Progenitor cell of endocrine pancreas (in vitro differentiated cells): ENCODE measurements at places on chromosomes 5 and 9. TPM values are rescaled to one million over a fixed set of nuclear protein-coding genes. Genes with fewer than 3 reads are reported as not detected.

GRCh38 chr5:114319236-114319635 lies 42.6 kb upstream of the KCNN2 start:
- no peak overlapping the region for H3K4me3 ChIP-seq
- peaks cover 6% of the 10 kb centered on the region for H3K4me1 ChIP-seq
- H3K27ac ChIP-seq: no peak overlapping the region
- no peaks in the 10 kb centered on the region for H3K27me3 ChIP-seq
- DNase-seq: no peak

DNA sequence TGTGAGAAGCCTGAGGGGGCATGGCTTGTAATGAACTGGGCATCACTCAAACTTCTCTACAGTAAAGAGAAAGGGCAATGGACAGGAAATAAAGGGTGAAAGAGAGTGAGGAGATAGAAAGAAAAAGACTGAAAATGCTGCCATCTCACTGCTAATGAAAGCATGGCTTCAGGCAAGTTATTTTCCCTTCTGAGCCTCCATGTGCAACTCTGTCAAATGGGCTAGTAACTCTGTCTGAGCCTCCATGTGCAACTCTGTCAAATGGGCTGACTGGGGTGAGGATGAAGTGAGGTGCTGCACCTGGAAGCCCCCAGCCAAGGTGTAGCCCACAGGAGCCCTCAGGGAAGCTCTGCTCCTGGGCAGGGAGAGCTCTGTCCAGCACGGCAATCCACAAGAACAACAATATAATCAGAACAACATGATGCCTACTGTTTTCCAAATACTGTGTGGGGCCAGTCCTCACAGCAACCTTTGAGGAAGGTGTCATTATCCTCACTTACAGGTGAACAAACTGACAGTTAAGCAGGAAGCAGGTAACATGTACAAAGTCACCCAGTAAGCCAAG lies 73.8 kb upstream of the XPA start:
- no peaks in the 10 kb centered on the region for H3K4me1 ChIP-seq
- H3K36me3 ChIP-seq: no peaks in the 10 kb centered on the region
- no peak overlapping the region for H3K27ac ChIP-seq
- DNase-seq: no peak
- no peak overlapping the region for H3K4me3 ChIP-seq
- H3K27me3 ChIP-seq: peaks cover 15% of the 10 kb centered on the region

DNA sequence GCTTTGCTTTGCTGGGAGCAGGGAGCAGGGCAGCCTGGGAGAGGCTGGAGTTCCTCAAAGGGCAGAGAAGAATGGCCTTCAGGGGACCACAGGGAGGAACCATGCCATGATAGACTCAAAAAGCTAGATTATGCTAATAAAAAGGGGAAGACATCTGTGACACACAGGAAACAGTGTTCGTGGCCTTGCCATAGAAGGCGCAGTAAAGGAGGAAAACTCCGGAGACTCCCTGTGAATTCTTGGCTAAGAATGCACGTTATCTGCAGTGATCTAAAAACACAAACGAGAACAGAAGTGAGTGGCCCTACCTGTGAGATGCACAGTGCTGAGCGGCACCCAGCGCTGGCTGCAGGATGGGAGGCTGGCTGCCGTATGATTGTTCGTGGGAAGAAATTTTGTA lies 15.9 kb upstream of the LTC4S start:
- H3K27me3 ChIP-seq: no peaks in the 10 kb centered on the region
- DNase-seq: no peak
- H3K4me1 ChIP-seq: no peaks in the 10 kb centered on the region
- no peak overlapping the region for H3K4me3 ChIP-seq
- H3K27ac ChIP-seq: no peak overlapping the region
- peaks cover 18% of the 10 kb centered on the region for H3K36me3 ChIP-seq

- no peak for DNase-seq
- H3K27me3 ChIP-seq: peaks cover 2% of the 10 kb centered on the region
- H3K4me3 ChIP-seq: no peak overlapping the region
- peak overlapping the region; percentile 1 for H3K27ac ChIP-seq
- peaks cover 36% of the 10 kb centered on the region for H3K4me1 ChIP-seq
Measured at GRCh38 chr5:150639751-150640150, 709 bp upstream of the SYNPO start.

DNA sequence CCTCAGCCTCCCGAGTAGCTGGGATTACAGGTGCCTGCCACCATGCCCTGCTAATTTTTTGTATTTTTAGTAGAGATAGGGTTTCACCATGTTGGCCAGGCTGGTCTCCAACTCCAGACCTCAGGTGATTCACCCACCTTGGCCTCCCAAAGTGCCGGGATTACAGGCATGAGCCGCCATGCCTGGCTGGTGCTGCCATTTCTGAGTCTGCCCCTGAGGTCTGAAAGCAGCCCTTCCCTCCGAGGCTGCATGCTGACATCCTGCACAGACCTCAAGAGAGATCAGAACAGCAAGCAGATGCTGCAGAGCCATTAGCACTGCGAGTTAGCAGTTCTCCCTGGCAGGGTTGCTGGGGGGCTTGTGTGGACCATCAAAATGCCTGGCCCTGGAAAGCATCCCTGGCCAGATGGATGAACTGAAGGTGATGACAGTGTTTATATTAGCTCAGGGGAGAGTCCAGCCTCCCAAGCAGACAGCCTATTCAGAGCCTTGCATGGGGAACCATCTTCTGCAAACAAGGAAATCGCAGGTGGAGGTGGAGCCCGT lies 176.5 kb upstream of the PANK3 start:
- H3K4me3 ChIP-seq: no peak overlapping the region
- peaks cover 2% of the 10 kb centered on the region for H3K36me3 ChIP-seq
- DNase-seq: no peak
- no peaks in the 10 kb centered on the region for H3K4me1 ChIP-seq
- no peak overlapping the region for H3K27ac ChIP-seq

- no peak for DNase-seq
- H3K36me3 ChIP-seq: peaks cover 1% of the 10 kb centered on the region
- peaks cover 8% of the 10 kb centered on the region for H3K4me1 ChIP-seq
- no peak overlapping the region for H3K4me3 ChIP-seq
Measured at GRCh38 chr5:74433896-74434829, 206.4 kb downstream of the ENC1 start.

DNA sequence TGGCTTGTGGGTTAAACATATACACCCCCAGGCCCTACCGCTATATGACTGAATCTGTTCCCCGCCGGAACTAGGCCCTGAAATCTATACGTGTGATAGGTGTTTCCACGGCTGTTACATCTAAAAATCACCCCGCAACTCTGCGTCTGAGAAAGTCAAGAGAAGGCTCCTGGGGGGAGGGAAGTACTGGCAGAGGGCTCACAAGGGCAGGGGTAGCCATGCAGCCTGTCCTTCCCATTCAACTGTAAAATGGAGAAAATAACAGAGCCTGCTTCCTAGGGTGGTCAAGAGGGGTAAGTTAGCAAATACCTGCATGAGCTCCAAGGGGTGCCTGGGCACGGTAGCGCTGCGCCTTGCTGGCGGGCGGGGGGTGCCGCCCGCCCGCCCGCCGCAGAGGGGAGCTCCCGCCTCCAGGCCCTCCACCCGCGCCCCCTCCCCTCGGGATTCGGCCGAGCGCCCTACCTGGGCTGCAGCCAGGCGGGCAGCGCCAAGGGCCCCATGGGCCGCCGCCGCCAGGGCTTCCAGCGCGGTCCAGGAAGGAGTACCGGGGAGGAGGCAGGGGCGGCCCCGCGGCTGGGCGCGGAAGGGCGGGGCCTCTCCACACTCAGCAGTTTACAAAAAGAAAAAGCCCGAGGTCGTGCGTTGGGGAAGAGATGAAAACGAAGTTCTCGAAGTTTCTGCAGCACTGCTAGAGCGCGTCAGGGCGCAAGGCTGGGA lies at the start of gene HACD4:
Gene HACD4, minus strand, starts transcription at position 550 of the 717 bp plus-strand sequence. Its CDS starts 50 bp downstream, at position 500.
- H3K36me3 ChIP-seq: no peaks in the 10 kb centered on the region
- DNase-seq: peak; percentile 38
- peak within 1 kb of the TSS; percentile 59 for H3K4me3 ChIP-seq
- no peaks in the 10 kb centered on the region for H3K4me1 ChIP-seq
- no peak within 1 kb of the TSS for H3K27ac ChIP-seq

DNA sequence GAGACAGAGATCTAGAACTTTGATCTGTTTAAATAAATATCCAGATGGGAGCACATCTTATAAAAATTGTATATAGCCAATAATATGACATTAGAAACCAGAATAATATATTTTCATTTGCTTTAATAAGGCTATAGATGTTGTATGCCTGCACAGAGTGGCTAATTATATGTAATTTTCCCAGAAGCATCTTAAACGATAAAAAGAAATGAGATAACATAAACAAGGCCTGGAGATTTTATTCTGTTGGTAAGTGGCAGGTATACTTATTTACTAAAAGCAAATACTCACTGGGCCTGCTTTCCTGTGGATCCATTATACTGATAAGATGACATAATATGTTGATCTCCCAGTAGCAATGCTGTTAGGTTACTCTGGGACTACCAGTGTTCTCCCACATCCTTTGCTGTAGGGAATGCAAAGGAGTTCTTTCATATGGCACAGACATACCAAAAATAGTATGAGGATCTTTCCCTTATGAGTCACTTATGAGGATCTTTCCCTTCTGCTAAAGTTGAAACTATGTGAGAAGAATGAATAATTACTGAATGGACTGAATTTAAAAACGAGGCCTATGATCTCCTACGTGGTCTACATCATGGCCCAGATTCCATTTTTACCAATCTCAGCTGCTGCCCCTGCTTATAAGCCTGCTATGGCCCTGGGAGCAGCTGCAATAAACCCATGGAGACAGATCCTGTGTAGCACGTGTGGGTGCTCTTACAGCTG lies 112.1 kb downstream of the NUDT12 start:
- no peak overlapping the region for H3K27ac ChIP-seq
- no peaks in the 10 kb centered on the region for H3K27me3 ChIP-seq
- no peak overlapping the region for H3K4me3 ChIP-seq
- no peaks in the 10 kb centered on the region for H3K36me3 ChIP-seq
- DNase-seq: no peak
- H3K4me1 ChIP-seq: no peaks in the 10 kb centered on the region

DNA sequence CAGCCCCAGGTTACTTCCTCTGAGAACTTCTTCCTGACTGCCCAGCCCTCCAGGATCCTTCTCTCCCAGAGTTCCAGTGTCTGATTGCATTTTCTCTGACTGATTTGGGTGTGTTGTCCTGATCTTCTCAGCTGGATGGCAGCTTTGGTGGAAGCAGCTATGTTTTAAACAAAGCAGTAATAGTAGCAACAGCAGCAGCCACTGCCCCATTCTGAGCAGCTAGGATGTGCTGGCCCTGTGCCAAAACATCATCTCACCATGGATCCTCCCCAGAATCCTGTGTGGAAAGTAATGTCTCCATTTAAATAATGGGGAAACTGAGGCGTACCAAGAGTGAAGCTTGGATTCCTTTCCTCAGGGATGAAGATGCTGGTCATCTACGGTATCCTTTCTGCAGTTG lies 46.4 kb upstream of the PSD2 start:
- no peaks in the 10 kb centered on the region for H3K36me3 ChIP-seq
- peaks cover 24% of the 10 kb centered on the region for H3K4me1 ChIP-seq
- DNase-seq: no peak

GRCh38 chr9:68609901-68610415 lies 69.3 kb upstream of the TMEM252 start:
- peaks cover 11% of the 10 kb centered on the region for H3K27me3 ChIP-seq
- H3K4me1 ChIP-seq: no peaks in the 10 kb centered on the region
- no peaks in the 10 kb centered on the region for H3K36me3 ChIP-seq
- no peak overlapping the region for H3K27ac ChIP-seq
- no peak overlapping the region for H3K4me3 ChIP-seq

- peaks cover 7% of the 10 kb centered on the region for H3K4me1 ChIP-seq
- DNase-seq: no peak
- peaks cover 23% of the 10 kb centered on the region for H3K27me3 ChIP-seq
- H3K36me3 ChIP-seq: no peaks in the 10 kb centered on the region
- peak overlapping the region; percentile 95 for H3K27ac ChIP-seq
Measured at GRCh38 chr5:10552183-10553143, 11.4 kb upstream of the ANKRD33B start.

Gene ALDH1B1
- total RNA-seq: 31.9 and 32.1 TPM in 2 replicates

Gene BTNL8
- total RNA-seq: not detected in 2 replicates

Gene MVB12B
- 34.6 and 34.8 TPM in 2 replicates for total RNA-seq

Gene PKD2L2
- total RNA-seq: not detected in 2 replicates

Gene PRR16
- 0.22 TPM in 1 of 2 replicates, not detected in the other for total RNA-seq

Gene PRDM9
- total RNA-seq: not detected in 2 replicates

Gene FXN
- 25.7 and 28.6 TPM in 2 replicates for total RNA-seq

Gene TMC1
- total RNA-seq: not detected in 2 replicates
